Stimulated activated CD8-positive, alpha-beta memory T cell treated with anti-CD3 and anti-CD28 coated beads, Interleukin-7, amount 100 ng/mL, for 48 hours (primary cell): ENCODE measurements at places on chromosomes 1 and 21.

DNA sequence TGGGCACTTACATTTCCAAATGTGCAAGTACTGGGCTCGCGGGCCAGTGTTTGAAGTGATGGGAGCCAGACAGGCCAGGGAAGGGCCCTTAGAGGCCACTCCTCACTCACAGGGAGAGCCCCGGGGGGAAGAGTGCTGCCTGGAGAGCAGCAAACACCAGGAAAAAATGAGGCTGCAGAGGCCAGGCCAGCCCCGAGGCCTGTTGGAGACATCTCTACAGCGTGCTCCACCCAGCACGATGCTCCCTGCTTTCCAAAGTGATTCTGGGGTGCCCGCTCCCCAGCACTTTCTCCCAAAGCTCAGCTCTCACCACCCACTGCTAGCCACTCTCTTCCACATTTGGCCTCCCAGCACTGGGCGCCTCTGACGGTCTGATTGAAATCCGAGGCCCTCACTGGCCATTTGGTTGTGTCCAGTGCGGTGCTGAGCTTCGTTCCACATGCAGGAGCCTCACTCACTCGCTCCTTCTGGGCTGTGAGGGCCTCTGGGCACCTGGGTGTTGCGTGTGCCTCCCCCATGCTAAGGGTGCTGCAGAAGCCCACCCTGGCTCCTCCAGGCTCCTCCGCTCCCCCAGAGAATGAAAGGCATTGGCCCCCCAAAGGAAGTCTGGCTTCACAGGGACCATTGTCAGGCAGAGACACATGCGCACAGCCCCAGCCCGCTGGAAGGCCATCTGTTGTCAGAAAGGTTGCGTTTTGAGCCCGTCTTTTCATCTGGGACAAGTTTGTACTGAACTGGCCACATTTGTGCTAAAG is 385.4 kb upstream of the VAMP3 start:
- DNase-seq = no peak

- DNase-seq = no peak
These were observed 109.2 kb upstream of the RUNX3 start for GRCh38 chr1:25039229-25039628.

GRCh38 chr1:42365118-42365517 is 15.5 kb upstream of the RIMKLA start:
- no peak for DNase-seq

DNA sequence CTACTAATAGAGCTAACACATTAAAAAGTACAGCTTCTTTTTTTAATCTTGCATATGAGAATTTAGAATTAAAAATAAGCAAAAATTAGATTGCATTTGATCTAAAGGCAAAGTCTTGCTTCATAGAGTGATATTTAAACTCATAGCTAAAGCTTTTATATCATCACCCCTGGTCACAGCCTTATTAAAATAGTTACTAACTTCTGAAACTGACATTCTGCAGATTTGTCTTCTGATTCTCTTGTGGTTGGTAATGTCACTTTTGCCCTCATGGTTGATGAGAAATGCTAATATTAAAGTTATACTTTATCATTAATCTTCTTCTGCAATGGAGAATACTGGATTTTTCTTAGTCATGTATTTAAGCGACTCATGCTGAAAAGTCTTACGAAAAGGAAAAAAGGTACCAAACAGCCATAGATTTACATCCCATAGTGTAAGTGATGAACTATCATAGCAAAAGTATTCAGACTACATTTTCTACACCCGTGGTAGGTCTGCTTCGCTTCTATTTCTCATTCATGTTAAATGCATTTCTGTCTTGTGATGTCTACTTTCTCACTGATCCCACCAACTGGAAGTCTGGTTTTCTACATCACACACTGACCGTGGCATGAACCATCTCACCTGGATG is 330.5 kb upstream of the B3GALT2 start:
- DNase-seq = no peak

- no peak for DNase-seq
These were observed 177.9 kb downstream of the CLIC6 start for GRCh38 chr21:34846601-34847112.

GRCh38 chr1:234256359-234256758 is 116.9 kb upstream of the COA6 start:
- no peak for DNase-seq

DNA sequence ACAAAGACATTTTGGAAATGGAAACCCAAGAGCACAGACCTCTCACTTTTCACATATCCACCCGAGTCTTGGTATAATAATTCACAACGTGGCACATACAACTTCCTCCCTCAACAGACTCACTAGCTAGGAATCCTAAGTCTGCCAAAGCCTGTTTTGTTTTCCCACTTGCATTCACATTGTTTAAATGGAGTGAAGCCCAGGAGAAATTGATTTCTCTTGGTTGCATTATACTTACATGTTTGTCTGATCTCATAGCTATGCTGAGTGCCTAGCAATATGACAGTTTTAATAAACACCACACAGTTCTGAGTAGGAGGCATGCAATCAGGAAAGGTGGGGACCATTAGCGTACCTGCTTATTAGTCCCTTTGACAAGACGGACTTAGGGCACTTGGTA is 348.6 kb upstream of the ADGRL4 start:
- no peak for DNase-seq

GRCh38 chr1:67612788-67613241 is 72.2 kb upstream of the GADD45A start:
- DNase-seq = no peak

DNA sequence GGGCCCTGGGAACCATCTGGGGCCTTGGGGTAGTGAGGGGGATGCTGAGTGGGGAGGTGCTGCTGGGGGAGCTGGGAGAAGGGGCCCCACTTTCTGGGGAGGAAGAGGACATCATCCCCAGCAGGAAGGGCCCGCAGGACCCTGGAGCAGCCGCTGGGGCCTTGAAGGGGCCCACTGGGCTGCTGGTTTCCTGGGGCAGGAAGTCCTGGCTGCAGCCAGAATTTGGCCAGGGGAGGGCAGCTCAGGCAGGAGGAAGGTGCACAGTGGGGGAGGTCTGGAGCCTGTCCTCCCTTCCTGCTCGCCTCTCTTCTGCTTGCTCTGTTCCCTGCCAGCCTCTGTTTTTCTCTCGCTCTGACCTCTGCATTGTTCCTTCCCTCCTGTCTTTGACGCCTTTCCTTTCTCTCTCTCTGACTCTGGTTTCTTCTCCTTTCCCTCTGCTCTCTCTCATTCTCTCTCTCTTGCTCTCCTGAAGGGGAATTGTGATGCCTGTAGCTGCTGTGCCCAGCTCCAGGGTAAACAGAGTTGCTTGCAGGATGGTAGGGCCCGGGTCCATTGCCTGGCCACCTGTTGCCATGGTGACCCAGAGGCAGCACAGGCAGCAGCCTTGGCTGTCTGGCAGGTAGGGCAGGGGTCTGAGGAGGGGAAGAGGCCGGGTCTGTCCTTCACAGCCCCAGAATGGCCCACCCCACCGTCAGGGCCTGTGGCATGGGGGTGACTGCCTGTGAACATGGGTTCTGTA is 23.9 kb downstream of the ACOT11 start:
- no peak for DNase-seq

DNA sequence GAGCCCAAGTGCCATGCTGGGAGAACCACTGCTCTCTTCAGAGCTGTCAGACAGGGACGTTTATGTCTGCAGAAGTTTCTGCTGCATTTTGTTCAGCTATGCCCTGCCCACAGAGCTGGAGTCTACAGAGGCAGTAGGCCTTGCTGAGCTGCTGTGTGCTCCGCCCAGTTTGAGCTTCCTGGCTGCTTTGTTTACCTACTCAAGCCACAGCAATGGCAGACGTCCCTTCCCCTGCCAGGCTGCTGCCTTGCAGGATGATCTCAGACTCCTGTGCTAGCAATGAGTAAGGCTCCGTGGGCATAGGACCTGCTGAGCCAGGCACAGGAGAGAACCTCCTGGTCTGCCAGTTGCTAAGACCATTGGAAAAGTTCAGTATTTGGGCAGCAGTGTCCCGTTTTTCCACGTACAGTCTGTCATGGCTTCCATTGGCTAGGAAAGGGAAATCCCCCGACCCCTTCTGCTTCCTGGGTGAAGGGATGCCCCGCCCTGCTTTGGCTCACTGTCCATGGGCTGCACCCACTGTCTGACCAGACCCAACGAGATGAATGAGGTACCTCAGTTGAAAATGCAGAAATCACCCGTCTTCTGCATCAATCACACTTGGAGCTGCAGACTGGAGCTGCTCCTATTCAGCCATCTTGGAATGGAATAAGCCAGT is 31.9 kb downstream of the CYP4B1 start:
- no peak for DNase-seq

DNA sequence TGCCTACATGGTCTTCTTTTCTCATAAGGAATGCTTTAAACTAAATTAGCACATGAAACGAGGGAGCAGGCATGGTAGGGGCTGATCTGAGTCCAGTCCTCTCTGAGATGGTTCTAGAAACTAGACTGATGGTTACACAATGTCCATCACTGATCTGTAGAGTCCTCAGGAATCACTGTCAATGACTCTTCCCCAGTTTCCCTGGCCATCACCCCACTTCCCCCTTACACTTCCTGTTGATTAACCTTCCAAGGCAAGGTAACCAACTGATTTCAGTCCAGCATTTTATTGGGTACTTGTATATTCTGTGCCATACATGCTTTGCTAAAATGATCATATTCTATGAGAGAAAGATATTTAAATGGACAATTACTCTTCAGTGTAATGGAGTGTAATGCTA is 100.6 kb upstream of the ARTN start:
- no peak for DNase-seq

DNA sequence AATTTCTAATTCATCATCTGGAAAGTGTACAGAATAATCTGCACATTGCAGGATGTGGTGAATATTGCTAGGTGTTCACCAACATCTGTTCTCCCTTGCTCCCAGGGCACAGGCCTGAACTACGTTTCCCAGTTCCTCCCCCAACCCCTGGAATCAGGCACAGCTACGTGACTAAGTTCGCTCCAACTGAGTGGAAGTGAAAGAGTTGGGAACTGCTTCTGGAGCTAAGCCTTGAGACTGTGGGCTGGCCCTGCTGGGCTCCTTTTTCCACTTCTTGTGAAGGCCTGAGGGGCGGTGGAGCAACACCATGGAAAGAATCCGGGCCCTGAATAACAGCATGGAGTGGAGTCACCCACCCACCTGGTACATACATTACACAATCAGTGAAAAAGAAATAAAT is 534.6 kb downstream of the SMYD3 start:
- no peak for DNase-seq

GRCh38 chr1:233328142-233328921 is 808 bp downstream of the MAP3K21 start:
- no peak for DNase-seq

DNA sequence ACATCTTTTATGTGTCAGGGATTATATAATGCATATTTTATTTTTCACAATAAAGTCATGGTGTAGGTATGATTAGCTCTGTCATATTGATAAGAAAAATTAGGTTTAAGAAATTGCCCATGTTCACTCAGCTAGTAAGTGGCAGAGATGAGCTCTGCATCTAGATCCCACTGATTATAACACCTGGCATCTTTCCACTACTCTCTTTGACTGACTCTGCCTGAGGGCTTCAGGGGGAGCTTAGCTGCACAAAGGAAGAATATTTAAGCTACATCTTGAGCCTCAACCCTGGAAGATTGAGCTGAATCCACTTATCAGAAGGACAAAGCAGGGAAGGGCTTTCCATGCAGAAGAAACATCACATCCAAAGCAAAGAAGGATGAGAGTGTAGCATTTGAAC is 190.4 kb downstream of the MIS18A start:
- no peak for DNase-seq

DNA sequence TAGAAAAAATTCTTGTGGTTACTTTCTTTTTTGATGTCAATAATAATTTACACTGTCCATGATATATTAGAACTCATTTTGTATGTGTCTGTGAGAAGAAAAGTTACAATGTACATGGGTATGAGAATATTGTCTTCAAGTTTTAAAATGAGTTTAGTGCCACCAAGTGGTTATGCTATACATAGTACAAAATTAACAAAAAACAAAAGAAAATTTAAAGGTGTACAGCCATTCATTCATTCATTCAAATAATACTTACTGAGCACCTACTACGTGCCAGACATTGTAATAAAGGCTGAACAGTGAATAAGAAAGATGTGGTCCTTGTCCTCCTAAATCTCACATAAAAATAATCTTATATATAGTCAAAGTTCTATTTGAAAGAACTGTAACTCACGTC is 27.7 kb downstream of the UCHL5 start:
- no peak for DNase-seq

DNA sequence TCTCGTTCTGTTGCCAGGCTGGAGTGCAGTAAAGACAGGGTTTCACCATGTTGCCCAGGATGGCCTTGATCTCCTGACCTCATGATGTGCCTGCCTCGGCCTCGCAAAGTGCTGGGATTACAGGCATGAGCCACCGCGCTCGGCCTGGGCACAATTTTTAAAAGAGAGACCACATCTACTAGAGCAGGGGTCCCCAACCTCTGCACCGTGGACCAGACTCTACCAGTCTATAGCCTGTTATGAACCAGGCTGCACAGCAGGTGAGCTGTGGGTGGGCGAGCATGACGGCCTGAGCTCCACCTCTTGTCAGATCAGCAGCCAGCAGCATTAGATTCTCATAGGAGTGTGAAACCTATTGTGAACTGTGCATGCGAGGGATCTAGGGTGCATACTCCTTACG is 20.8 kb downstream of the TNNT2 start:
- no peak for DNase-seq

DNA sequence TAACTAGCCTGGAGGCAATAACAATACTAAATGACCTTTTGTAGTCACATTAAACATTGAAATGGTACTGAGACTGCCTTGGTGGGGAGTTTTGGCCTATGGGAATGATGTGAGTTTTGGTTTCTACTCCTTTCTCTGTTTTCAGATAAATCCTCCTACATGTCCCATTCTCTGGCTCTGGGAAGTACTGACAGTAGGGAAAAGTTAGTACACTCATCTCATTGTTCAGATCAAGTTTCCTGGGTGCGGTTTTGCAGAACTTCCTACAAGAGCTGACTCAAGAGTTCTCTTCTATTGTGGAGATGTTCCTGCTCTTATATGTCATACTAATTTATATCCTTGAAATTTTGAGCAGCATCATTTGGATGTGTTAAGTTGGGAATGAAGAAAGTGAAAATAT is 74.2 kb upstream of the MACF1 start:
- no peak for DNase-seq

GRCh38 chr1:211684791-211685190 is 9.4 kb upstream of the NEK2 start:
- DNase-seq = no peak
